ENCODE measurements at places on chromosomes 2 and 18.

DNA sequence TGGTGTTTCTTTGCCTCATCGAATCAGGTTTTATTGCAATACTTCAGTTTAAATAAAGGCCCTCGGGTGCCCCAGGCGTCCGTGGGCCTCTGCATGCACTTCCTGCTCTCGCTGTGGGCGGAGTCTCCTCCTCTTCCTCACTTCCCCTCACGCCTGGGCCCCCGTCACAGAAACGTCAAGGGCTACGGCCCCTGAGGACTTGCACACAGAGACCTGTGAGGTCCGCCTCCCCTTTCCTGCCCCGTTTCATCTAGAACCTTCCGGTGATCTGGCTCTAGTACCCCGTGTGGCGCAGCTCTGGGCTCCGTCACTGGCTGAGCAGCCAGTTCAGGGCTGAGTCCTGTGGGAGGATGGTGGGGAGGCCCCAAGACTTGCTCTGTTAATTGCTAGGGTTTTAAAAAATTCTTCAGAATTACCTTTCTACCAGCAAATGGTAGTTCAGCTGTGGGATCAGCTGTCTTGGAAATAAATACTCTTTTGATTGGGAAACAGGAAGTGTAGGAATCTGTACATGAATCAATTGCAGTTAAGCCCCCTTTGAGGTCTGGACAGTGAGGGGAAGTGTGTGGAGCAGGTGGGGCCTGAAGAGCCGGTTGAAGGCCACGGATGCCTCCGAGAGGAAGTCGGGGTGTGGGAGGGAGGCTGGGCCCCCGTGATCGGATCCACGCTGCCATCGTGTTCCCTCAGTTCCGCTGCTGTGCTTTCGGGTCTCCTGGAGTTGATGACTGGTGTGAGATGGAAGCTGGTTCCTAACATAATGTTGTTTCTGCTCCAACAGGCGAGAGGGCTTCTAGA is 10.2 kb downstream of the NFATC1 start:
- peak; percentile 64 for DNase-seq

DNA sequence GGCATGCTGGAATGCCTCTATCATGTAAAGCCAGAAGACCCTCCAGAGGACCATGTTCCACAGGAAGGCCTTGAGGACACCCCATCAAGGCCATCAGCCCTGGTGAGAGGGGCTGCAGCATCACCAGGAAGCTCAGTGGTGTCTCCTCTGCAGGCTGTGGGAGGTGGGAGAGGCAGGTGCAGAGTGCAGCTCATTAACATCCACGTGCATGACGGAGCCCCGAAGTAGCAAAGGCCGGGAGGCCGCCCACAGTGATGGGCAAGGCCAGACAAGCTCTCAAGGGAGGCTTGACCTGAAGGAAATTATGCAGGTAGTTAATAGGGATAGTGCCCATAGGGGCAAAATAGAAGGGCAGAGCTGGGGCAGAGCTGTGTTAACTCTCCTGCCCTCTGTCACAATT is 30.3 kb upstream of the SMCHD1 start:
- DNase-seq: no peak

GRCh38 chr2:23695890-23696751 is 230.8 kb downstream of the ATAD2B start:
- DNase-seq: no peak

- no peak for DNase-seq
Measured at GRCh38 chr2:74555610-74556103, 1.1 kb downstream of the DOK1 start.

DNA sequence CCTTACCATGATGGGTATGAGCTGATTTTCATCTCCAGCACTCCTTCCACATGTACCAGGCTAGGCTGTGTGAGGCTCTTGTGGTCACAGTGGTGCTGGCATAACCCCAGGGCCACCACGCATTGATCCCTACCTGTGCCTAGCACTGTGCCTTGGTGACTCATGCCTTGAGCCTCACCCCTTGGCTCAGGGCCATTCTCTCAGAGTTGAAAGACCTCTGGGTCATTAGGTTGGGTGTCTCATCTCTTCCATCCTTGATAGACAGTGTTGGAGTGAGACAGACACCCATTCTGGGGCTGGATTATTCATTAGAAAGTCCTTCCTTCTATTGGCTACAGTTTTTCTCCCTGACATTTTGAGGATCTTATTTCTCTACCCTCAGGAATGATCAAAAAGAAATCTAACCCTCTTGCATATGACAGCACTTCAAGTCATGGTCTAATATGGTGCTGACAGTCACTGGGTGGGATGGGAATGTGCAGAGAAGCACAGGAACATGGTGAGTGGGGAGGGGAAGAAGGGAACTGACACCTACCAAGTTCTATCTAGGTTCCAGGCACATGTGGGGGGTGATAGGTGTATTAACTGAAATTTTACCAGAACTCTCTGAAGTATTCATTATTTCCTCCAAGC is 41.3 kb downstream of the DYSF start:
- DNase-seq: no peak
